AG04450 (cell line): ENCODE measurements at places on chromosomes 6 and 20.

DNA sequence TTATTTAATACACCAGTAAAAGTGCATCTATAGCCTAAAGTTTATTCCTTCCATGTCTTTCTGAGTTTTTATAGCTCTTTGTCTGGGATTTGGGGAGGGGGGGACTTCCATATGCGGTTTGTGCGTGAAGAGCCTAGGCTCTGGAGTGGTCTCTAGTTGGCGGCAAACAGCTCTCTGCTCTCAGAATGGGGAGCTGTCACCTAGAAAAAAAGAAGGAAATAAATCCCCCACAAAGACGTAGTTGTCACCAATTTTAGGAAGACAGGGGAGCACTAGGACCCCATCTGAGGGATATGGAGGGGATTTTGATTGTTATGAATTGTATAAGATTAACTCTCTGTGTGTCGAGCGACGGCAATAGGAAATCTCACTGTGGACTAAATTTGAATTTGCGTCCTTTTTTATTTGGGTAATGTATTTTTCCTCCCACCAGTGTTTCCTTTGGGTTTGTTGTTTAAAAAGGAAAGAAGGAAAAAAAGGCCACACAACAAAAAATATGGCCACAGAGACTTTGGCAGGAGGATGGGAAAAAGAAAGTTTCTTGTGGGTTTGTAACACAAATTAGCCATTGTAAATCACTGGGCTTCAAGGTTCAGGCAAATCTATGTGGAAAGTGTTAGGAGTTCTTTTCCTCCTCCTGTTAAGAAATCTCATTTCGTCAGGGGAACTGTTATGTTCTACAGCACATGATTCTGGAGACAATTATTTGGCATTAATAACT lies 7.4 kb downstream of the POU3F2 start:
- DNase-seq = no peak

DNA sequence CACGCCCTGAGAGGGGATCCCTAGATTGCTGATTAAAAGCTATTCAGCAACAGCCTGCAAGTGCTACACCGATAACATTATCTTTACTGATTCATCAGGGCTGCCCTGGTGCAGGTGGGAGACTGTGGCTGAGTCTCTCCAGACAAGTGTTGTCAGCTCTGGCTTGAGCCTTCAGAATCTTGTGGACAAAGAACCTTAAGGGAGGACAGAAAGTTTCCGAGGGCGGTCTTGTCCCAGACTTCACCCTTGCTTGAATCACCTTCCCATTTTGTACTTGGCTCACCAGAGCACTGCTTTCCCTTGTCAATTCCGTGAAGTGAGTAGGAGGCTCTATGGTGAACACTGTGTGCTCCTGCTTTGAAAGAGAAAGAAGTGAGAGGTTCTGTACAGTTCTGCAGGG lies 88.6 kb upstream of the PCSK2 start:
- DNase-seq = no peak

DNA sequence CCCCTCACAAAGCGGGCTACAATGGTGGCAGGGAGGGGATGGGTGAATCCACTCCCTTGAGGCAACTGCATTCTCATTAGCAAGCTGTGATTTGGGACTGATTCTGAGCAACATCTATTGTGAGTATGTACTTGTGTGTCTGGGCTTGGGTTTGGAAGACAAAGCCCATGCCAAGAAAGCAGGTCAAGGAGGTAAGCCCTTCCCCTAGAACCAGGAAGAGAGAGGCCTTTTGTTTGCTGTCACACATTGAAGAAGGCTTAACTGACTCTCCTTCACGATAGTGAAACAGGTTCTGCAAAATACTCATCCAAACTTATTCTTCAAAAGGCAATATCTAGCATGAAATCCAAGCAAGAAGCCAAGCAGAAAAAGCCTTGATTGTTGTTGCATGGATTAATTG lies 403.1 kb upstream of the ID4 start:
- no peak for DNase-seq

- DNase-seq = no peak
These were observed 1.5 kb downstream of the HTR1E start for GRCh38 chr6:86938814-86939213.

DNA sequence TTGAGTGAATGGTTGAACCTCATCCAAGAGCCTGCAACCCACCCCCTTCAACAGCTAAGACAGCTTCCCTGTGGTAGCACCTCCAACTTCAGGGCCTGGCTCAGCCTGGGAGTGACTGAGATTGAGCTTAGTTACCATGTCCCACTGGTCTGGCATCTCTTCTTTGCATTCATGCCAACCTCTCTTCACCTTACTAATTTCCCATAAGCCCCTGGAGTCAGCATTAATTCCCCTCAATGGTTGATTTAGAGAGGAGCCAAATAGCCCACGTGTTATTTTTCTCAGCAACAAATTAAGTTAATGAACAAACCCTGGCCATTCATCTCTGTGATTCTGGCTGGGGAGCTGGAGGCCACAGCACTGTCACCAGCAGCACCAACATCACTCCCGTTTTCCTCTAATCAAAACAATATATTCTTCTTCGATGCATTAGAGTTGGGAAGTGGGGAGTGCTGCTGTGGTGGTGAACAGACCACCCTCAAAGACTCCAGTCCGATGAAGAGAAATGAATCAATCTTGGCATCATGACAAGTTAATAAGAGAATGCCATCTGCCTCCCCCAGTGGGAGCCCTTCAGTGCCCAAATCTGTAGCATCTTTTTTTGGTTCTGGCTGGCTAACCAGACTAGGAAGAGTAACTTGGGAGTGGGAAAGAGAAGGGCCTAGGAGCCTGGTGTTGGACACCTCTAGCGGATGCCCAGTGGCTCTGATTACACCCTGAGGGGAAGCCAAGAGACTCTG lies 316.9 kb upstream of the RNF24 start:
- DNase-seq = no peak

GRCh38 chr6:148347441-148348054 lies 4.9 kb downstream of the SASH1 start:
- DNase-seq = no peak

DNA sequence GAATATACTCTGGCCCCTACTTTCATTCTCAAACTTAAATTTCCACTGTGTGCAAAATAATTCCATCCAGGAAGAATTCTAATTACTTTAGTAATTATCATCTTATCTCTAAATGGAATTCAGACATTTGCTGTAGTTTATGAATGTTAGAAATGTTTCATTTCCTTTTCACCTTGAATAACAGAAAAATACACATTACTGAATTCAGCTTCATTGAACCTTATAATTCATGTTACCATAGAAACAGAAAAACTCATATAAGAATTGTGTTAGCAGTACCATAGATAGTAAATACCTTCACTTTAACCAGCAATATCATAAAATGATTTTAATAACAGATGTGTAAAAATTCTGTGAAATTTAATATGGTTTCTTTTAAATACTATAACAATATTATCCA lies 514.9 kb downstream of the CDKAL1 start:
- no peak for DNase-seq

DNA sequence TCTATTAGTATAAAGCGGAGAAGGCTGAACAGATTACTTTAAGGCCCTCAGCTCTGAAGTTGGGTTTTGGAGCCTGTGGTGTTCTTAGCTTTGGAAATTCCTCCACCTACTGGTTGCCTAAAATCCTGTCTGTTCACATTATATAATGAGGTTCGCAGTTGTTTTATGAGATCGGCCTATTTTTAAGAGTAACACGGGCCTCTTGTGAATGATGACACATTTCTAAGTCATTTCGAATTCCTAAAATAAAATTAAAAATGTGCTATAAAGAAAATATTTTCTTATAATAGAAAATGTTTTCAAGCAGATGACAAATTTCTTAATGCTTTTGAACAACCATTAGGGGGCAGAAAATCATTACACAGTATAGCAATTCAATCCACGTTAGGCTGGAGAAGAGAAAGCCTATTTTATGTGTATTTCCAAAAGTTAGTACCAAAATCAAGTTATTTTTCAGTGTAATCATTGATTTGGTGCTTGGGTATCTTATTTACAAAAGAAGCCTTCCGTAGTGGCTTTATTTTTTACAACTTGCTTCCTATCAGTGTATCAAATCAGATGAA lies 15.8 kb upstream of the FAM8A1 start:
- peak; percentile 64 for DNase-seq

DNA sequence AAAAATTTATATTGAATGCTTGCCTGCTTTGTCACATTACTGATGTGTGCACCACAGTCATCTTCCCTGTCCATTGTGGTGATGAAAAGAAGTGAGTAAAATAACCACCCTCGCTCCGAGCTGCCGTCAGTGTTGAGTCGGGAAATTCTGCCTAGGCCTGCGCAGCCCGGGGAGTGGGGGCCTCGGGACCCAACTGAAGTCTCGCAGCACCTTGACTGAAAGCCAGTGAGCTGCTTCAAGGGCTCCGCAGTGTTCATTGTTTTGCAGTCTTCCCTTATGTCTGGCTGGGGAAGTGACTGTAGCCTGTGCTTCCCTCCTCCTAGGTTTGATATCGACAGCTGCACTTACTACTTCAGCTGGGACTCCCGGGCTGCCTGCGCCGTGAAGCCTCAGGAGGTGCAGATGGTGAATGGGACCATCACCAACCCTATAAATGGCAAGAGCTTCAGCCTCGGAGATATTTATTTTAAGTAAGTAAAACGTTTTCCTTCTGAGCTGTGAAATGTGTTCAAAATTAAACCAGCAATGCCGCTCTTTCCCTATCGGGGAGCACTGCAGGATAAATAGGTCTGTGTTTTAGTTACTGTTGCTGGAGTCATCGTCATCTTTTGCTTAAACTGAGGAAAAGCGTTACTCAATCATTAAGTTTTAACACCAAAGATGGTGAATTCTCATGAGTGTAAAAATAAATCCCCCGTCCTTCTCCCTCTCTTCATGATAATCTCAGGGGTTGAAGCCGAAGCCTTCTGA lies 32.7 kb upstream of the SLC22A1 start:
- DNase-seq = no peak

DNA sequence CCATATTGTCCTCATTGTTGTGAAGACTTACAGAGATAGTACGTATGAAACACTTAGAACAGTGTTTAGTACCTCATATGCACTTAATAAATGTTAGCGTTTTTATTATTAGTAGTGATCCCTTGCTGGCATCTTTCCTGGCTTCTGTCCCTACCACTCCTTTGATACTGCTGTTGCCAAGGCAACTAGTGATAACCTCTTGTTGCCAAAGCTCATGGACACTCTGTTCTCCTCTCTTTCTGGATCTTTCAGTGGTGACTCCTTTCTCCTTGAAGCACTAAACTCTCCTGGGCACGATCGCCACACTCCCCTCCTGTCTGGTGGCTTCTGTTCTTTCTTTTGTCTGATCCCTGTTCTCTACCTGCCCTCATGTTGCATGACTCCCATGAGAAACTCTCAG lies 83.5 kb downstream of the FOXO3 start:
- DNase-seq = no peak

DNA sequence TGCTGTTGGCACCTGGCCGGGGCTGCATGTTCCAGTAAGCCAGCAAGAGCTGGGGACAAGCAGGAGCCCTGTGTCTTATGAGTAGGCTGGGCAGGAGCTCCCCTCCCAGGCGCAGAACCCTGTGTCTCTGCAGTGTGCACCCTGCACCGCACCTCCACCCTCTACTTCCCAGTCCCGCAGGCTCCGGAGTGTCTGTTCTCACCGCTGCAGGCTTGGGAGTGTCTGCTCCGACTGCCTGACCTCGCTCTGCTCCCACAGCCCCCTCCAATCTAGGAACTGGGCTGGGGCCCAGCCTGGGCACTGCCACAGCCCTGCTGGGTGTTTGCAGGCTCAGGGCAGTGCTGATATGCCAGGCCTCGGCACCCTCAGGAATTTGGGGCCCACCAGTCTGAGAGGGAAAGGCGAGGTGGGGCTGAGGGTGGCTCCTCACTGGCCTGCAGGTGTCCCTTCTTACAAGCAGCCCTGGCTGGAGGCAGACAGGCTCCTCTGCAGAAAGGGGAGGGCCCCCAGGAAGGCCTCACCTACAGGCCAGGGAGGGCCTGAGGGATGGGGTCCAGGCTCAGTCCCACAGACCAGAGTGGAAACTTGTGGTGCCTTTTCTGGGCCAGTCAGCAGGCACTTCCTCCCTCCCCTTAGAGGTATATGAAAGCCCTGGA lies 871.6 kb upstream of the GJE1 start:
- no peak for DNase-seq

GRCh38 chr6:165600606-165601005 lies 62.4 kb downstream of the PDE10A start:
- DNase-seq = no peak

- no peak for DNase-seq
These were observed 14.4 kb downstream of the TGM6 start for GRCh38 chr20:2395136-2395535.

DNA sequence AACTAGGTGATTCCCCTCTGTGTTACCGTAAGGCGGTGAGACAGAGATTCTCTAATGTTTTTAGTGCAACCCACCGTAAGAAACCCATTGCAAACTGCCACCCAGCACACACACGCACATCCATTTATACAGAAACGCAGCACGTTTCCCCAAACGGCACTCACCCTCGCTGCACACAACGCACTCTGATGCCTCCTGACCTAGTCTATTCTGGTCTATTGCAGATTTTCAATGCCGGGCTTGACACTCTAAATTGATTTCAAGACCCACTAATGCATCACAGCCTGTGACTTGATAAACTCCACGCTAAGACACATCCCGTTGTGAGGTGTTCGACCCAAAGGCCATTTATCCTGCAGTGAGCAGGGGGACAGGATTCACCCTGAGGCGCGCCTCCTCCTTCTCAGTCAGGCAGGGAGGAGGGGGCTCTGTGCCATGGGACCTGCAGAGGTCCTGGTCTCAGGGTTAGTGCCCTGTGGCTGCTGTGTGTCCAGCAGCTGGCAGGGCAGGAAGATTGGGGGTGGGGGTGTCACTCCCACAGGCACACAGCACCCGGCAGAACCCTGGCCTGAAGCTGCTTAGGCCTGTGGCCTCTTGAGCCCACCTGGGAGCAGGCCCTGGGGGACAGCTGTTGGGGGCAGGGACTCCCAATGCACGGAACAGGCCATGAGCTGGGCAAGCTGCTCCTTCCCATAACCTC lies 335.6 kb downstream of the PREX1 start:
- DNase-seq = no peak

DNA sequence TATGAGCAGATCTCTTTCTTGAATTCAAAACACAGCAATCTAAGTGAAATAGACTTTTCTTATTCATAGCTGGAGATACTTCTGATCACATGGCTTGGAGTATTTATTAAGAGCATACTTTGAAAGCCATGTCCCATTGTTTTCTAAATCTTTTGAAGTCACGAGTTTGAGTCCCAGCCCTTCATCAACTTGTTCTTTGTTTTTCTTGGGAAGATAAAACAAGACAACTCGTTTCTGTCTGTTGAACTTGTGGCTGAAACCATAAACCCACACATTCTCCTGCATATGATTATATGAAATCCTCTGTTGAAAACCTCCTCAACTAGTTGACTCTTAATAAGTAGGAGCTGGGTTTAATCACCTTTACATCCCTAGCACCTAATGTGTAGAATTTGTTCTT lies 3.3 kb downstream of the RNF144B start:
- DNase-seq = no peak

DNA sequence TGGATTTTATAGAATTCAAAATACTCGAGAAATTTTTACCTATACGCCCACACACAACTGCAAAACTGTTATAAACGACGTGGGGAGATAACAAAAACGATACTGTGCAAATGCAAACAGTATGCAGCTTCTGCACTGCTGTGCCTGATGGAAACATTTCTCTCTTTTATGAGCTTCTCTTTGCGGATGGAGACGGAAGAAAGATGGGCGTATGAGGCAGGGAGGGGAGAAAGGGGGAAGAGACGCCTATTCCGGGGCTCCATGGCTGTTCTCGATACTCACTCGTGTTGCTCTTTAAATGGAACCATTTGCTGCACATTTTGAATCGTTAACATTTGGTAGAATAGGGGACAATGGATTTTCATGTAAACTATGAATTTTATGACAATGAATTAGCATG lies 69.1 kb upstream of the EXOC2 start:
- DNase-seq = no peak
